Naive thymus-derived CD4-positive, alpha-beta T cell (primary cell): ENCODE measurements at places on chromosomes 6 and 20. TPM values are rescaled to one million over a fixed set of nuclear protein-coding genes. Genes with fewer than 3 reads are reported as not detected.

DNA sequence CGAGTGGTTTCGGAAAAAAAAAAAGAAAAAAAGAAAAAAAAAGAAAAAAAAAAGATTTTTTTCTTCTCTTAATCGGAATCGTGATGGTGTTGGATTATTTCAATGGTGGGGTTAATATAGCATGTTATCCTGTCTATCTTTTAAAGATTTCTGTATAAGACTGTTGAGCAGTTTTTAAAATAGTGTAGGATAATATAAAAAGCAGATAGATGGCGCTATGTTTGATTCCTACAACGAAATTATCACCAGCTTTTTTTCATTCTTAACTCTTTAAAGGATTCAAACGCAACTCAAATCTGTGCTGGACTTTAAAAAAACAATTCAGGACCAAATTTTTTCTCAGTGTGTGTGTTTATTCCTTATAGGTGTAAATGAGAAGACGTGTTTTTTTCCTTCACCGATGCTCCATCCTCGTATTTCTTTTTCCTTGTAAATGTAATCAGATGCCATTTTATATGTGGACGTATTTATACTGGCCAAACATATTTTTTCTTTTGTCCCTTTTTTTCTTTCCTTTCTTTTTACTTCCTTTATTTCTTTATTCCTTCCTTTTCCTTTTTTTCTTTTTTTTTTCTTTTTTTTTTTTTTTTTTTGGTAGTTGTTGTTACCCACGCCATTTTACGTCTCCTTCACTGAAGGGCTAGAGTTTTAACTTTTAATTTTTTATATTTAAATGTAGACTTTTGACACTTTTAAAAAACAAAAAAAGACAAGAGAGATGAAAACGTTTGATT, 3.6 kb downstream of the SOX4 start:
- peaks cover 18% of the 10 kb centered on the region for H3K4me1 ChIP-seq
- no peaks in the 10 kb centered on the region for H3K36me3 ChIP-seq
- no peak for DNase-seq
- H3K27me3 ChIP-seq = peaks cover 41% of the 10 kb centered on the region
- peak overlapping the region; percentile 59 for H3K27ac ChIP-seq

GRCh38 chr6:129608886-129609537, 101.0 kb downstream of the ARHGAP18 start:
- no peak for DNase-seq
- no peaks in the 10 kb centered on the region for H3K27me3 ChIP-seq
- no peak overlapping the region for H3K27ac ChIP-seq
- no peak overlapping the region for H3K4me3 ChIP-seq

PTCHD4 gene
- not detected for total RNA-seq

DNA sequence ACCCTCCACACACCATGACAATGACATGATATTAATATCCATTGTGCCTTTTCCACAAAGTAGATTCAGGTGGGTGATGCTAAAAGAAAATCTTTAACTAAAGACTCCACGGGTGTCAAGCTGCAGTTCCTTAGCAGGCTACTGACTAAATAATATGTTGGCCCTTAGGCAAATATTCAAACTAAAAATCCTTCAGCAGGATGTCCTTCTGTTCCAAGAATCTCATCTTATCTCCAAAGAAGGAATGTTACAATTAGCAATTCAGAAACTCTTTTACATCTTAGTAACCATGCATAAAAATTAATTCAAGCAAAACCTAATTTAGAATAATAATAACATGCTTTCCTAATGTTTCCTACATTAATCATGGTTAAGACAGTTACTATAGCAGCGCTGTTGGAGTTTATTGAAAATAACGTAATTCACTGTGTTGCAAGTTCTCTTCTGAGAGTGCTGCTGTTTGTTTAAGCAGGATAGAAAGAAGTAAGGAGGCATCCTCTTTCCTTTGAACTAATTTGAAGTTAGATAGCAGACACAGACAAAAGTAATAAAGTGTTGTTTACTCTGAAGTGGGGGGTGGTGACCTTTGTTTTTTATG, 414.8 kb upstream of the CDH4 start:
- DNase-seq = no peak
- H3K4me1 ChIP-seq = no peaks in the 10 kb centered on the region
- no peaks in the 10 kb centered on the region for H3K27me3 ChIP-seq
- no peak overlapping the region for H3K27ac ChIP-seq

DNA sequence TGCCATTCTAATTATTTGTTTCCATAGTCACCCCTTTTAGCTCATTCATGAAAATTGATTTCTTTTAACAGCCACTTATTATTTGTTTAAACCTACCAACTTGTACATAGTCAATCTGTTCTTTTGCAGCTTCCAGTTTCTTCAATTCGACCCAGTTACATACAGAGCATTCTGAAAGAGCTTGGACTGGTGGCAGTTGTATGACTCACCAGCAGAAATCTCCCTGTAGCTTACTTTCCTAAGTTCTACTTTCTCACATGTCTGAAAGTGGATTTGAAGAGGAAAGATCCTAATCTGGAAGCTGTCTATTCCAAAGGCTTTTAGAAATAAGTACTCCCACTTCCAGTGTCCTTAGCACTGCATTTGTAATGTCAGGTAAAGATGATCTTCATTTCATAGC, 447.9 kb downstream of the HTR1B start:
- H3K4me3 ChIP-seq = no peak overlapping the region
- H3K27ac ChIP-seq = no peak overlapping the region
- H3K27me3 ChIP-seq = no peaks in the 10 kb centered on the region
- H3K36me3 ChIP-seq = no peaks in the 10 kb centered on the region

DNA sequence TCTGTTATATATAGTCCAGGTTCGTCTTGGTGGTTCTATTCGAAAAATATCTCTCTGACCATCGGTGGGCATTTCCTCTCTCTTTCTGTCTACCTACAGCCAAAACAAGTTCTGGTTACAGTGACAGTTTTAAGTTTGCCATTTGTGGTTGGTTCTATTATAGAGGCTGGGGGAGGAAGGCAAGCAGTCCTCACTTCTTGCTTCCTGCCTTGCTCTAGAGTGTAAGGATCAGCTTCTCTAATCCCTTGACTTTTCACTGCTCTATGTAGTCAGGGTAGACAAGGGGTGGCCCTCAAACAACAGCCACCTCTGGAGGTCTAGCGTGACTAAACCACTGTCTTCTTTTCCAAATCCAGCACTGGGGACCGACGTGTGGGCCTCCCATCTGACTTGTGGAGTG, 16.1 kb downstream of the E2F3 start:
- H3K27me3 ChIP-seq = no peaks in the 10 kb centered on the region
- H3K36me3 ChIP-seq = no peaks in the 10 kb centered on the region
- H3K4me1 ChIP-seq = peaks cover 33% of the 10 kb centered on the region
- DNase-seq = no peak
- no peak overlapping the region for H3K27ac ChIP-seq

DNA sequence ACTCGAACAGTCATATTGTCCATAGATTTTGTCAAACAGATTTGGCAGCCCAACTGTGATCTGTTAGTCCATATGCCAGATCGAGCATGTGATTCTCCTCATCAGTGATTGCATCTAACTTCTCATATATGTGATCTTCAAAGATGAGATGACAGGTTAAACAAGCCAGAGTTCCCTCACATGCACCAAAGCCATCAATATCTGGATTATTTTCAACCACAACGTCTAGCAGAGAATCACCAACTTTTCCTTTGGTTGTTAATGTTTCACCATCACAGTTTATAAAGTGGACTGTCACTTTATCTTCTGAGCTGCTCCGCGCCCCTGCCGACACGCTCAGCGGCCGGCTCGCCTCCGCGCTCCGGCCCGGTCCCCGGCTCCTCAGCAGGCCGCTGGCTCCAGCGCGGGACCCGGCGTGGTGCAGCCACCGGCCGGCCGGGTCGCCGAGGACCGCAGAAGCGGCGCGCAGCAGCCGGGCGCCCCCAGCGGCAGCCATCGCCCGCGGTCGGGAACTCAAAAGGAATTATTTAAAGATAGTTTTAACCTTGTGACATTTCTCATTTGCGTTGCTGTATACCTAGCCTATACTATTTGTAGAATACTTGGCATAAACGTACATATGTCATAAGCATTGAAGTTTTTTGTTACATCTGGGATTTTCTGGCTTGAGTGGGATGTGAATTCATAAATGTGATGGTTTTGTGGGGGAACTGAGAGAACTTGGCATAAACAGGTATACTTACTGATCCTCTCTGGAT, 40.1 kb upstream of the DYNLRB1 start:
- no peak overlapping the region for H3K27ac ChIP-seq
- peaks cover 8% of the 10 kb centered on the region for H3K36me3 ChIP-seq
- no peak overlapping the region for H3K4me3 ChIP-seq

MYL9 gene
- total RNA-seq = 2.4 TPM

ADAM33 gene
- total RNA-seq = not detected

LINC00237 gene
- total RNA-seq = not detected

AAR2 gene
- 18.2 TPM for total RNA-seq

- no peak for DNase-seq
- no peak overlapping the region for H3K4me3 ChIP-seq
- no peaks in the 10 kb centered on the region for H3K27me3 ChIP-seq
- no peaks in the 10 kb centered on the region for H3K36me3 ChIP-seq
Observed at GRCh38 chr6:163733061-163733460, 318.5 kb downstream of the QKI start.

- no peaks in the 10 kb centered on the region for H3K27me3 ChIP-seq
- H3K27ac ChIP-seq = no peak overlapping the region
- no peak for DNase-seq
- no peaks in the 10 kb centered on the region for H3K4me1 ChIP-seq
- no peak overlapping the region for H3K4me3 ChIP-seq
Observed at GRCh38 chr20:9422321-9423057, 91.9 kb upstream of the LAMP5 start.

GRCh38 chr6:131778169-131778568, 29.7 kb upstream of the ENPP1 start:
- H3K36me3 ChIP-seq = no peaks in the 10 kb centered on the region
- H3K4me1 ChIP-seq = no peaks in the 10 kb centered on the region
- H3K27me3 ChIP-seq = no peaks in the 10 kb centered on the region
- H3K27ac ChIP-seq = no peak overlapping the region
- no peak for DNase-seq

GRCh38 chr6:168905451-168906090, 348.1 kb downstream of the THBS2 start:
- H3K4me1 ChIP-seq = peaks cover 9% of the 10 kb centered on the region
- H3K36me3 ChIP-seq = no peaks in the 10 kb centered on the region
- H3K27me3 ChIP-seq = no peaks in the 10 kb centered on the region
- no peak overlapping the region for H3K27ac ChIP-seq

DNA sequence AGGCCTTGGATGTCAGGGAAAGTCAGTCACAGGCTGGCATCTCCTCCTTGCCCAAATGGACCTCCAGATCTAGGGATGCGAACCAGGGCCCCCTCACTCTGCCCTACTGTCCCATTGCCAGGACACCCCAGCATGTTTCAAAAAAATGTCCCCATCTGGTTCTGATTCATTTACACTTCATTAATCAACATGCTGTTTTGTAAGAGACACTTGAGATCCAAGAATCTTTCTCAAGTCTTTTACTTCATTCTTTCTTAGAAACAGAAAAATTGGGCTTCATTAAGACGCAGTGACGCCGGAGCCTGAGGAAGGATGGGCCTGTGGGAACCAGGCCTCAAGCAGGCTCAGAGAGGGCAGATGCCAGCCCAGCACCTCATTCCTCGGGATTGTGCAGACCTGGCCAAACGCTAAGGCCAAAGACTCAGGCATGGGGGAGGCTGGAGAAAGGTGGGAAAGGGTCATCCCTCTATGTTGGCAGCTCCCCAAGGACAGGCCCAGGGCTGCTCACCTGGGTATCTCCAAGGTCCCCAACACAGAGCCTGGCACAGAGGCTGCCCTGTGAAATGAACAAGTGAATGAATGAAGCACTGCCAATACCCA, 3.8 kb downstream of the RSPO4 start:
- no peak for DNase-seq
- no peaks in the 10 kb centered on the region for H3K4me1 ChIP-seq
- no peaks in the 10 kb centered on the region for H3K27me3 ChIP-seq
- H3K4me3 ChIP-seq = no peak overlapping the region
- H3K27ac ChIP-seq = no peak overlapping the region

ANKRD66 gene
- total RNA-seq = not detected in 2 replicates

- H3K27ac ChIP-seq = no peak overlapping the region
- H3K27me3 ChIP-seq = no peaks in the 10 kb centered on the region
- no peak for DNase-seq
- no peak overlapping the region for H3K4me3 ChIP-seq
- no peaks in the 10 kb centered on the region for H3K4me1 ChIP-seq
- no peaks in the 10 kb centered on the region for H3K36me3 ChIP-seq
Observed at GRCh38 chr6:158431036-158431435, 118.8 kb downstream of the TULP4 start.

GRCh38 chr6:13375360-13375878, 47.1 kb upstream of the TBC1D7 start:
- H3K4me3 ChIP-seq = peak overlapping the region; percentile 7
- H3K36me3 ChIP-seq = no peaks in the 10 kb centered on the region
- H3K27ac ChIP-seq = no peak overlapping the region
- no peaks in the 10 kb centered on the region for H3K27me3 ChIP-seq

GRCh38 chr6:73062837-73063236, 162.5 kb downstream of the KHDC1L start:
- no peak overlapping the region for H3K27ac ChIP-seq
- H3K4me3 ChIP-seq = no peak overlapping the region
- DNase-seq = no peak

DNA sequence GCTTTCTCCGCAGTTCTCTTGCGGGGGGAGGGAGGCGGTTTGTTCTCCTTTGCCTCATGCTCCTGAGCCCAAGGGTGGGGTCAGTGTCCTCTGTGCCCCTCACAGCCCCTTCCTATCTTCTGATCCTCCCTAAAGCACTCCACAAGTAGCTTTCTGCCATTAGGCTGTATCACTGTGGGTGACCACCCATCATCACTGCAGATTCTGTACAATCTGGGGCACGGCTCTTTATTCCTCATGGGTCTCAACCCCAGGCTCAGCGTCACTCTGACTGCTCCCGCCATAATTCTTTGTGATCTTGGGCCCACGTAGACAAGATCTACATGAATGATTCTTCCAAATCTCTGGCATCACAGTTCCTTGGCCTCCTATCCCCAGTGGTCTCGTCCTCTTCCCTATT, 10.5 kb downstream of the NCR2 start:
- DNase-seq = no peak
- H3K27me3 ChIP-seq = no peaks in the 10 kb centered on the region
- H3K4me3 ChIP-seq = no peak overlapping the region
- no peaks in the 10 kb centered on the region for H3K36me3 ChIP-seq
- peaks cover 18% of the 10 kb centered on the region for H3K4me1 ChIP-seq
- H3K27ac ChIP-seq = no peak overlapping the region
